Skeletal muscle cell (primary cell): ENCODE measurements at places on chromosomes 16 and 17.

- DNase-seq: no peak
These were observed 6.2 kb downstream of the NAT9 start for GRCh38 chr17:74769856-74770497.

- DNase-seq: no peak
These were observed 5.9 kb downstream of the PROCA1 start for GRCh38 chr17:28705728-28706334.

GRCh38 chr16:85730186-85730465 is 20.8 kb downstream of the C16orf74 start:
- DNase-seq: no peak

- no peak for DNase-seq
These were observed 120.4 kb downstream of the HIC1 start for GRCh38 chr17:2175294-2175628.

GRCh38 chr16:58249780-58250478 is 44.9 kb downstream of the PRSS54 start:
- peak; percentile 31 for DNase-seq

DNA sequence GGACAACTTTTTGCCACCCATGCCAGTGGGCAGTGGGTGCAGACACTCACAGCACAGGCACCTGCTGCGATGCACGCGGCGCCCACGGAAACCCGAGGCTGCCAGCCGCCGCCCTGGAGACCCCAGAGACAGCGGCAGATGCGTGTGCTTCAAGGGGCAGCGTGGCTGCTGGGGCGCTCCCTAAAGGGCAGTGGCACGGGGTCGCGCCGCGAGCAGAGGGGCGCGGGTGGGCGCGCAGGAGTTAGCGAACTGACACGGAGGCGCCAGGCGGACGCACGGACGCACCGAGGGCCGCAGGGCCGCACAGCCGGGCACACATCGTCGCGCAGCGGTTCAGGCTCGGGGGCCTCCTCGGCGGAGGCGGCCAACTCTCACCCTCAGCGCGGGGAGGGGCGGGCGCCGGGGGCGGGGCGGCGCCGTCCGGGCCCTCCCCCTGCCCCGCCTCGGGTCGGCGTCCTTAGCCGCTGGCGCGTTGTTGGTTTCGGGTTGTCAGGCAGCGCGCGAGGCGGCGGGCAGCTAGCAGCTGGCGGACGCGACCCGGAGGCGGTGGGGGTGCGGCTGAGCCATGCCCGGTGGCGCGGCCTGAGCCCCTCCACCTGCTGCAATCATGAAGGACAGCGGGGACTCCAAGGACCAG is at the start of gene KIF19:
Gene KIF19 (plus strand): TSS at position 484 of the 637 bp plus-strand sequence. CDS start 124 bp downstream, at position 608.
- DNase-seq: no peak

DNA sequence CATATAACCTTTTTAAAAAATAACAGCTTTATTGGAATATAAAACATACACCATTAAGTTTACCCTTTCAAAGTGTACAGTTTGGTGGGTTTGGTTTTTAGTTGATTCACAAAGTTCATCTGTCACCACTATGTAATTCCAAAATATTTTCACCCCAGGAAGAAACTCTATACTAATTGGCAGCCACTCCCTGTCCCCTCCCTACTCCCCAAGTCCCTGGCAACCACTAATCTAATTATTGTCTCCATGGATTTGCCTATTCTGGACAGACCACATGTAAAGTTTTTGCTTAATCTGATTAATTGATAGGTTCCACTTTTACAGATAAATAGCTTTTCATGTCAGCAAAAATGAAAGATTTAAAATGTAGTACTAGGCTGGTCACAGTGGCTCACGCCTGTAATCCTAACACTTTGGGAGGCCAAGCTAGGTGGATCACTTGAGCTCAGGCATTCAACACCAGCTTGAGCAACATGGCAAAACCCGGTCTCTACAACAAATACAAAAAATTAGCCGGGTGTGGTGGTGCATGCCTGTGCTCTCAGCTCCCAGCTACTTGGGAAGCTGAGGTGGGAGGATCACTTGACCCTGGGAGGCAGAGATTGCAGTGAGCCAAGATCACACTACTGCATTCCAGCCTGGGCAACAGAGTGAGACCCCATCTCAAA is 25.0 kb upstream of the MAPK3 start:
- DNase-seq: no peak

DNA sequence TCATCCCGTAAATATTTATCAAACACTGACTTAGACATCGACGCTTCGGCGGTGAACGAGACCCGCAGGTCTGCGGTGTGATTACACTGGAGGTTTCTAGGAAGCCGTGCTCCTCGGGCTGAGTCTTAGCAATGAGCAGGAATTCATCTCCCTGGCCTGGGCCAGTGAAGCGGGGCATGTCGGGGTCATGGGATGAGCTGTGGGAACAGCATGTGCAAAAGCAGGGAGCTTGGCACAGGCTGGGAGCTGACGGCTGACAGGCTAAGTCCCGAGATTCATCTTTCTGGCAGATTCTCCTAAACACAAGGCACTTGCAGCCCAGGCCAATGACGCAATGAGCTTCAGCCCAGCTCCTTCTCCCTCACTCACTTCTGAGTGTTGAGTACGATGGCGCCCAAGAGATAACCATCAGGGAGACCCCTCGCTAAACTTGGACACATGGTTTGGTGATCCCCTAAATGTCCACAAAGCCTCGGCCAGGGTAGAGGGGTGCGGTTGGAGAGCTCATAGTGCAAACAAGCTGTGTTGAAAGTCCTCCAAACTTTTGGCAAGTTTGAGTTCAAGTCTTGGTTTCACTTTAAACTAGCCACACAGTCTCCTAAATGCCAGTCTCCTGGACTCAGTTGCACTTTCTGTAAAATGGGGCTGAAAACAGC is 12.8 kb downstream of the CRISPLD2 start:
- DNase-seq: peak; percentile 100

GRCh38 chr17:76925441-76925891 is 57.3 kb downstream of the MGAT5B start:
- no peak for DNase-seq

DNA sequence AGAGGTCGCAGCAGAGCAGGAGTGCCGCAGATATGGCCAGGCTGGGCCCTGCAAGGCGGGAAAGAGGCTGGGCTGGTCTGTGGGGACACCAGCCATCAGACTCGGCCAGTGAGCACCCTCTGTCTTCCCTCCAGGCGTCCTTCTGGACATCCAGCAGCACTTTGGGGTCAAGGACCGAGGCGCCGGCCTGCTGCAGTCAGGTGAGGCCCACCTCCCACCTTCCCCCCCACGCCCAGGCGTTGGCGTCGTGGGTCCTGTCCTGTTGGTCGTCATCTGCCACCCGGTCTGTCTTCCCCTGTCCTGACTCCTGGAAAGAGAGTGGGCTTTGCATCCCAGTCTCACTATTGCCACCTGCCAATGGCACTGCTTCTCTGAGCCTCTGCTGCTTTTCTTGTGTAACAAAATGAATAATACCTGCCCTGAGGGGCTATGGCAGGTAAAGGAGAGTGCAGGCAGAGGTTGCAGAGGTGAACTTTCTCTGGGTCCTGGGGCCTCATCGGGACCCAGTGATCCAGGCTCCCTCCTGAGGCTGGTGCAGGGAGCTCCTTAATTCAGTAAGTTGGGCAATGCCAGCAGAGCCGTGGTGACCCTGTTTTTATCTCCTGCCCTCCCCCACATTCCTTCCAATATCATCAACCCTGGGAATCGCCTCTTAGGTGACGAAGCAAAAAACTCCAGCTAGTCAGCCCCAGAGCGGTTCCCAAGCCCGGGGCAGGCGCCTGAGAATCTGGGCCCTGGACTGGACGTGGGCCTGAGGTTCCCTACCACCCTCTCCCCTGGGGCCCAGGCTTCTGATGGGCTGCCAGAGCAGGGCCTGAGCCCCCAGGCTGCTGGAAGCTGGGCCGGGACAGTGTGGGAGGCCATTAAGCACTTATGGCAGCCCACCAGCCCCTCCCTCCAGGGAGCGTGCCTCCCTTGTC is 14.7 kb downstream of the SPNS2 start:
- no peak for DNase-seq

DNA sequence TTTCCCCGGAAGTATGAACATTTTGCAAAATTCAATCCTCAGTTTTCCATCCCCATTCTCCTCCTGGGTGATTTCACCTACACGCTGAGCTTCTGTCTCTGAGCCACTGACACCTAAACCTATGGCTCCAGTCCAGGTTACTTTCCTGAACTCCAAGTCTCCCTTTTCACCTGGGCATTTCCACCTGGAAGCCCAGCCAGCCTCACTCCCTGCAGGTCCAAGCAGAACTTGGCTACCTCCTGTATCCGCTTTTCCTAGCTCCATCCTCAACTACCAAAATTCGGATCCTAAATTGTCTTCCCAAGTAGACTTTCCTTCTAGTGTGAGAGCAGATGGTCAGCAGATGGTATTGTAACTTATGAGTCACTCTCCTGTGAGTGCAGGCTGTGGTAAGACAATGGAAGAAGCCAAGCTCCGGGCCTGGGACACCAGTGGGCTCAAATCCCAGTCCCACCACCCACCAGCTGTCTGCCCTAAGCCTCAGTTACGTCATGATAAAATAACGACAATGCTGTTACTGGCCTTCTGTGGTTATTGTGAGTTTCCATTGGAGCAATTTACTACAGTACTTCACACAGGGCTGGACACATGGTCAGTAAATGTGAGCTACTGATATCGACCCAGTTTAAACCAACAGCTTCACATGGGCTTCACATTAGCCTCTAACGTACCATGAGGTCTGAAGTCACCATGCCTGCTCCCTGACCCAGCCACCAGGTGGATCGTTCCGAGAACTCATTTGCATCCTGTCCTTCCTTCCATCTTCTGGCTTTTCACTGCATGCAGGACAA is 33.3 kb downstream of the PECAM1 start:
- DNase-seq: peak; percentile 97

DNA sequence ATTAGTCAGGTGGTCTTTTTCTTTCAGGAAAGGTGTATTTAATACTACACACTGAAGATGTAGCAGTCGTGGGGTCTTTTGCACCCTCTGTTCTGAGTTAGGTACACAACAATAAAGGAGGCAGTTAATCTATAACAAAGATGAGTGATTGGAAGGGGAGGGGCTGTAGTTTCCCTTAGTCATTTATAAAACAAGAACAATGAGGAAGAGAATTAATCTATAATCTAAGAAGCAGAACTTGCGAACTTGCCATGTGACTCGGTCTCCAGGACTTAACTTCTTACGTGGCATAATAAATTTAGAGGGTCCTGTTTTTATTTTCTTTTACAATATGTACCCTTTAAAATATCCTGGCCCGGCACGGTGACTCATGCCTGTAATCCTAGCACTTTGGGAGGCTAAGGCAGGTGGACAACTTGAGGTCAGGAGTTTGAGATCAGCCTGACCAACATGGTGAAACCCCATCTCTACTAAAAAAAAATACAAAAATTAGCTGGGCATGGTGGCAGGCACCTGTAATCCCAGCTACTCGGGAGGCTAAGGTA is 8.6 kb upstream of the APPBP2 start:
- DNase-seq: no peak

- DNase-seq: no peak
These were observed 22.7 kb downstream of the LIG3 start for GRCh38 chr17:35002876-35003551.

DNA sequence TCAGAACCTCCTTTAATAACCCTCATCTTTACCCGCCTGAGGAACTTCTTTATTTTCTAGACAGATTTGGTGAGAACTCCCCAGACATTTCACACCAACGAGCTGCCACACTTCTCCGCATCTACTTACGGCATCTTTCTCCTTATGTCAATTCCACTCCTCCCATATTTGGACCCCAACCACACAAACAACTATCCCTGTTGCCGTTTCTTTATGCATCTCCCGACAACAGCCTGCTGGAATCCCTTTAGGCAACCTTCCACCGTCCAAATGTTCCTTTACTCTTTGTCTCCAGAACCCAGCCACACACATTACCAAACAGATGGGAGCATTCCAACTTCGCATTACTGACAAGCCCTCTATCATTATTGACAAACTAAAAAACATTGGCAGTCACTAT is 8.8 kb upstream of the ENDOV start:
- no peak for DNase-seq

- DNase-seq: no peak
These were observed 53.1 kb upstream of the ENPP7 start for GRCh38 chr17:79677646-79678045.

DNA sequence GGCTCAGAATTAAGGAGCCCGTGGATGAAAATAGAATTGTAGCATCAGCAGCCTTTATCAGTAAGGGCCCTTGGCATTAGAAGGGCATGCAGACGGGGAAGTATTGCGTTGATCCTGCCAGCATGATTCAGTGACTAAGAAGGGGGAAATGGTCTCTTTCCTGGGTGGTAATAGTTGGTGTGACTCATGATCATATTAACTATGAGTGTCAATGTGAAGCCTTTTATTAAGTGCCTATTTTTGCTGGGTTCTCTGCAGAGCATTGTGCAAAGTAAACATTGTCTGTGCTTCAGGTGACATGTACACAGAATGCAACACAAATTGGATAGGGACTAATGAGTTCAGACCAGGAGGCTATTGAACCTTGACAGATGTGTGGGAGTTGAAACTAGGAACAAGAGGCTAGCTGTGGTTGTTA is 24.5 kb downstream of the RCVRN start:
- no peak for DNase-seq

DNA sequence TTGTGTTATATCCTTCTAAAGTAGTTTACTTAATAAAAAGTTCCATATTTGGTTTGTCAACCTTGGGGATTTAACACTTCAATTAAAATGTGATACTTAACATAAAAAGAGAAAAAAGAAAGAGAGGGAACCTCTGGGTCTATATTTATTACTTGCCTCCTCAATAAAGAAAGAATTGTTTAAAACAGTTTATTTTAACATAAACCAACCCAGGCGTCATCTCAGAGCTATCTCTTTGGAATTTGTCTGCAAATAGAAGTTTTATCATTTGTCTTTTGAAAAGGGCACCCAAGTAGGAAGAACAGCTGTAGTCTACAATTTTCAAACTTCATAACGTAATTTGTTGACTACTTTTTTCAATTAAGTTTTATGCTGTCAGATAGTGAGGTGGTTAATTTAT is 364.1 kb downstream of the KCNJ2 start:
- DNase-seq: no peak

- DNase-seq: no peak
These were observed 418.7 kb downstream of the KCNJ2 start for GRCh38 chr17:70588003-70588402.

DNA sequence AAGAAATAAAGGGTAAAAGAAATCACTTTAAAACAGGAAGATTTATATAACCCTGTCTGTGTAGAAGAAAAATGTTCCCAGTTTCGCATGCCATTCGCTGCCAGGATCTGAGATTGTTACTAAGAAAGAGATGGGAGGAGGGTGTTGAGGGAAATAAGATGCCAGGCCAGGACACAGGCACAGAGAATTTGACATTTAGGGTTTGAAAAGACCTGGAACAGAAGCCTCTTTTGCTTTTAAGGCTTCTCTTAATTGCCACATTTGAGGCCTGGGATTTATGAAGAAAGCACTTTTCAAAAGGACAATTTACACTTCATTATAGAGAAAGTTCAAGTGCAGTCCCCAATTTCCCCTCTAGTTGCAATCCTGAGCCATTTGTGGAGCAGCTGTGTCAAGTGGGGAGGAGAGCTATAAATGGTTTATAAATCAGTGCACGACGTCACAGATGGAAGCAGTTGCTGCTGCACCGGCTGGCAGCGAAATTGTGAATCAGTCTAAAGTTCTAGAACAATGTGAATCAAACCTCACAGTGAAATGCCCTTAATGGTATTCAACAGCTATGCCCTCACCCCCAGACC is 26.5 kb upstream of the C16orf87 start:
- peak; percentile 35 for DNase-seq

GRCh38 chr16:8489580-8489979 is 100.7 kb downstream of the TMEM114 start:
- no peak for DNase-seq
